Lung microvascular endothelial cell (primary cell): ENCODE measurements at places on chromosomes 7 and 10.

GRCh38 chr10:69769395-69769992 lies 32.2 kb upstream of the COL13A1 start:
- DNase-seq, result peak; percentile 66

GRCh38 chr7:151687523-151688235 lies 168.0 kb upstream of the RHEB start:
- peak; percentile 51 for DNase-seq

DNA sequence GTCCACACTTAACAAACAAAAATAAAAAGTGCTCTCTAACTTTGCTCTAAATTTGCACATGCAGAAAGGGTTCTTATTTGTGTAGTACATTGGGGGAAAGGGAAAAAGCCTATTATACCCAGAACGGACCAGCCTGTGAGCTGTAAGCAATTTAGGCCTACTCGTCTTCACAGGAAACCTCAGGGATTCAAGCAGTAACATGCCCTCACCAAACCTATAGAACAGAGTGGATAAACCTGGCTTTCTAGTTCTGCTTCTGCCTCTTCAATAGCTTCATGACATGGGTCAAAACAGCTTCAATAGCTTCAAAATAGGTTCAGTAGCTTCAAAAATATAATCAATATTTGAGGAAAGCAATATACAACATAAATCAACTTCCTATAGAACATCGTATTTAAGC lies 163.7 kb downstream of the ARL4A start:
- DNase-seq, result no peak

GRCh38 chr7:5429253-5429856 lies 5.7 kb upstream of the TNRC18 start:
- peak; percentile 50 for DNase-seq

GRCh38 chr10:114631666-114632417 lies 26.2 kb downstream of the ABLIM1 start:
- DNase-seq, result peak; percentile 73

DNA sequence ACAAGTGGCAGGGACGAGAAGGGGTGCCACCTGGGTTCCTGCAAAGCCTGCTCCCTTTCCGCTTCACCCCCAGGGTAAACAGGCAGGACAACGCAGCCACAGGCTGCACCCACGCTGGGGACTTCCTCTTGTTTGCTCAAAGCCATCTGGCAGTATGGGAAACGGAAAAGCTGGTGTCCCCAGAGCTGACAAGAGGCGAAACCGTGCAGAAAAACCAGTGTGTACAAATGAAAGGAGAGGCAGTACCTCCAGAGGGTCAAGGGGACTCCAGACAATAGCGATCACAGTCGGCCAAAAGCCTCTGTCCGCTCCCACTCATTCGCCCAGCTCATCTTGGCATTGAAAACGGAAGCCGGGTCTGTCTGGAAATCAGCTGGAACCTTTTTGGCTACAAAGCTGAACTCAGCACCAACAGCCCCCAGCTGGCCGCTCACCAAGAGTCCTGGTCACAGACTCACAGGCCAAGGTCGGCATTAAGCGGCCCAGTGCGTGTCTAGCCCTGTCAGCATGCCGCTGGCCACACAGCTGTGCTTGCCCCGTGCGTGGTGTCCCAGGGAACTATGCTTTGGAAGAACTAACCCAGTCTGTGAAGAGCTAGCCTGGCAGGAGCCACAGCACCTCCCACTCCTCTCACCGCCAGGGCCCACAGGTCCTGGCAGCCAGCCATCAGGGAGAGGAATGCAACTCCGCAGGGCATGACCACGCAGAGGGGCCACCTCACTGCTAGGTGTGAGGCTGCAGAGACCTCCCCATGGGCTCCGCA lies 10.4 kb downstream of the TNS3 start:
- peak; percentile 87 for DNase-seq

DNA sequence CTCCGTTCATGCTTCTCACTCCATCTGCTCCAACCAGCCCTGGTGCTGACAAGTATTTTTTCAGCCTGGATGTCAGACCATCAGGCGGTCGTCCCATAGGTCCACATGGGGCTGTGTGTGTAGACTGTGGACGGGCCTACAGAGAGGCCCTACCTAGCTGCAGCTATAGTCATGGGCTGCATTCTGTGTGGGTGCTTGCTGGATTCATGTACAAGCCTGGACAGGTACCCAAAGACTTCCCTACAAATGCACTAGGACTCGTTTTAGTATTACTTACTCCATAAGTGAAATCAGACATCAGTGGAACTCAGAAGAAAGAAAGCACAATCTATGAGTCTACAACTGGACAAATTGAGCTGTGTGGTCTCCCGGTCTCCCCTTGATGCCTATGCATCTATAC lies 146.8 kb downstream of the PKD1L1 start:
- DNase-seq, result no peak
